Activated CD4-positive, alpha-beta T cell treated with anti-CD3 and anti-CD28 coated beads for 24 hours (primary cell): ENCODE measurements at places on chromosomes 6 and 20.

DNA sequence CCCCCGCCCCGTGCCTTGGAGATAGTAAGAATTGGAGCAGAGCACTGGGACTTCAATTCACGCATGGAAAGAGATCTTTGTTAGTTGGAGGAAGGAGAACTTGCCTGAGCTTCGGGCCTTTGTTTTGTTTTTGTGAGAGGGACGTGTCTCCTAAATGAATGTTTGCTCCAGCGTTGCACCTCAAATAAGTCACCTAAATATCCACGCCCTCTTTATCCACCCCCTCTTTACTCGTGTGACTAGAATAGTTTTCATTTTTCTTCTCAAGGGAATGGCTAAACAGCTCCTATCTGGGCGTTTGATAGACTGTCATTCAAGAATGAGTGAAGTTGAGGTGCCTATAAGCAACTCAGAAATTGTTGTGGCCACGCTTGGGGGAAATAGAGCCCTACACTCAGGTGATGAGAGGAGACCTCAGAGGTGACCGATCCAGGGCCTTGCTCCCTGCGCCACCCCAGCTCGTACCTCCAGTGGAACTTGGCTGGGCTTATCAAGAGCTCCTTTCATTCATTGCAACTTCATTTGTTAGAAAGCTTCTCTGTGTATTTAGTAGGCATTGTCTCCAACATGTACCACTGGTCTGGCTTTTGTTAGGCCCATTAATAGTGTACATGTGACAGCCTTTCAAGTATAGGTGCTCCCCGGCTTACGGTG, 861 bp downstream of the PCMTD2 start:
- DNase-seq = no peak

DNA sequence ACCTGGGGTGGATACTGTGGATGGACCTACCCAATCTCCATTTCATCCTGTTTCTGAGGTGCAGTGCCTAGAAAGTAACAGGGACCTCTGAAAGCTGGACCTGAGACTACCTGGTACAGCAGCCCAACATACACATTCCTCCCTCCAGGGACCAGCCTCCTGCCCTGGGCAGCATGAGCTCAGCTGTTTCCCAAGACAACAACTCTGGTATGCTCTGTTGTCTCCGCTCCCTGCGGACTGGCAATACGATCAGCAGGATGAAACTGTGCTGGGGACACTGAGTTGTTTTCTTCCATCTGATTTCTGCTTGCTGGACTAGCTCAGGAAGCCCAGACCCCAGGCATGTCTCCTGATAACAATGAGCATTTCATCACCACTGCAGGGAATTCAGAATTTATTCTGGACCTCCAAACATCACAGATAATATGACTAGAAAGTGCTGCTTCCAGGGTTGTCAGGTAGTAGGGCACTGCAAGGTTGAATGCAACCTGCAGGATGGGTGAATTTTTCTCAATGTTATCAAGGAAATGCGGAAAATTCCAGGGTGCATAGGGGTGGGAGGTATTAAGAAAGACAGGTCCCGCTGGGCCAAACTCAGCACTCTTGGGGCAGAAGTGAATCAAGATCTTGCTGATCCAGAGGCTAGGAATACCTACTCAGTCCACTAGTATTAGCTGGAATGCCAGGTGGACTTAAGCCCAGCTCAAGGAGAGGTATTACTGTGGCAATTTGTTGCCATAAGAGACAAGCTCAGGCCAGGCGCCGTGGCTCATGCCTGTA, 38.9 kb upstream of the SLC4A11 start:
- no peak for DNase-seq

DNA sequence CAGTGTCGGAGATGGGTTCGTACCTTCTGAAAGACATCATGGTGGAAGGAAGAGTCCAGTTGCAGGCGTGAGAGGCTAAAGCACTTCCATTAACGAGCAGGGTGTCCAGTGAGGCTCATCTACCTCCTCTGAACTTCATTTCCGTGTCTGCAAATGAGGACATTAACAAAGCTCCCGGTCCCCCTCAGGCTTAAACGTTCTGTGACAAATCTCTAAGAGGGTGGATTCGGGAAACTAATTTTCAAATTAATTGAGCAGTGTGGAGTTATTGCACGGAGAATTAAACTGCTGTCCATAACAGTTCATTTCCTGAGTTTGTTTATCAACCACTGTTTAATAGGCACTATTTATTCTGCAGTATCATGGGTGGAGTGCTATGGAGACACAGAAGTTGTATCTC, 68.2 kb downstream of the TRMT6 start:
- DNase-seq = no peak

- no peak for DNase-seq
Measured at GRCh38 chr6:134686071-134686470, 263.8 kb downstream of the ALDH8A1 start.

DNA sequence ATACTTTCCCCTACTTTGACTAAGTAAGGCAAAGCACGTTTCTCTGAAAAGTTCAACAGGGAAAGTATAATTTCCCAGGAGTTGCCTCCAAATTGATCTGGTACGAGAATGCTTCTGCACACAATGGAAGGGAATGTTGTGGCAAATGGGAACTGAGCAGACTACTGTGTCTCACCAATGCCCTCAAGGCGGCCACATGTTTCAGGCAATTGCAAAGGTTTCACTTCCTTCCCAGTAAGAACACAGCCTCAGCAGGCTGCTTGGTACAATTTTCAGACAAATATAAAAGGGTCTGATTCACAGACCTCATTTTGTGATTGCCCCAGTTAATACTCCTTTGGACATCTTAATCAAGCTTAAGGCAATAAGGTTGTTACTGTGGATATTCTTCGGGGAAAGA, 71.2 kb downstream of the KIAA0319 start:
- no peak for DNase-seq

GRCh38 chr6:3797231-3798054, 45.9 kb upstream of the PXDC1 start:
- no peak for DNase-seq
